ENCODE measurements at places on chromosomes 12 and 14. TPM values are rescaled to one million over a fixed set of nuclear protein-coding genes. Genes with fewer than 3 reads are reported as not detected.

The AJUBA gene
- total RNA-seq = 35.7 TPM

The AMDHD1 gene
- under 0.01 TPM for total RNA-seq

- no peak for DNase-seq
Observed at GRCh38 chr12:76622915-76623314, 63.3 kb upstream of the OSBPL8 start.

GRCh38 chr12:97293541-97293940 lies 169.1 kb upstream of the RMST start:
- DNase-seq = no peak

DNA sequence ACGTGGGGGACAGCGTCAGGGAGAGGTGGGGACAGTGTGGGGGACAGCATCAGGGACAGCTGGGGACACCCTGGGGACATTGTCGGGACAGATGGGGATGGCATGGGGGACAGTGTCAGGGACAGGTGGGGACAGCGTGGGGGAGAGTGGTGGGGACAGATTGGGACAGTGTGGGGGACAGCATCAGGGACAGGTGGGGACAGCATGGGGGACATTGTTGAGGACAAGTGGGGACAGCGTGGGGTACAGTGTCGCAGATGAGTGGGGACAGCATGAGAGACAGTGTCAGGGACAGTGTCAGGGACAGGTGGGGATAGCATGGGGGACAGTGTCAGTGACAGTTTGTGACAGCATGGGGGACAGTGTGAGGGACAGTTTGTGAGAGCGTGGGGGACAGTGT lies 240.9 kb downstream of the TMEM121 start:
- DNase-seq = no peak

The GRIN2B gene
- under 0.01 TPM for total RNA-seq

- DNase-seq = no peak
Observed at GRCh38 chr12:57458665-57459054, 925 bp upstream of the GLI1 start.

- DNase-seq = no peak
Observed at GRCh38 chr12:28711421-28711820, 437.7 kb upstream of the FAR2 start.

The TCHP gene
- total RNA-seq = 5.4 TPM

The KRT83 gene
- not detected for total RNA-seq

DNA sequence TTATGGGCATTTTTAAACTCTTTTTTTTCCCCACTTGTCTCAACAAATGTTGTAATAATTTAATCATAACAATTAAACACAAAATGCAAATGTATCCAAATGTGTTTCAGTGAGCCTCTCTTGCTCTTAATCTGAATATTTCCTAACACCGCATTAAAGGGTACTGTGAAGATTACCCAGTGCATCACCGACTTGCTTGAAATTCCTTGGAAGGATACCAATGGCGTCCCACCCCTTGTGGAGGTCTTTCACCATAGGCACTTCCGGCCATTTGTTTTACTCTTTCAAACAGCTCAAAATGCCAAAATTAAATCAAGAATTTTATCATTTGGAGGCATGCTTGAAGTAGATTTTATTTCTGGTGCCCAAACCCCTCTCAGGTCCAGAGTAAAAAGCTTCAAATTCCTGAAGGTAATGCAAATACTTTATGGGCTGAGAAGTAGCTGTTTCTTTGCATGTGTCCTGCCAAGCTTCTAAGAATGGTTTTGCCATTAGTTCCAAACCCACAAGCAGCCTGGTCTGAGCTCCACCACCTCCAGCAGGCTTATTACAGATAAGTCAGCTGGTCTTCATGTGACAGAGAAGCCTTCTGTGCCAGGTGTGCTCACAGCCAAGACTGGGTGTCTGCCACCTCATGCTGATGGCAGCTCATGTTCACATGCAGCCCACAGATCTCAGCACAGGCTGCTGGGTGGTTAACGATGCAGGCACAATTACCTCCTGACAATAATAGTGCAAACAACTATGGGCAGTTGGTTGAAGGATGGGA lies 16.4 kb upstream of the NUDT4 start:
- DNase-seq = no peak

The SDR9C7 gene
- total RNA-seq = not detected

- DNase-seq = no peak
Observed at GRCh38 chr12:54974279-54974678, 10.3 kb downstream of the TESPA1 start.

GRCh38 chr12:27998170-27998569 lies 25.6 kb upstream of the PTHLH start:
- DNase-seq = no peak

The TMEM63C gene
- total RNA-seq = 0.77 TPM

The PRB2 gene
- total RNA-seq = not detected

- DNase-seq = no peak
Observed at GRCh38 chr12:94305130-94305957, 154.3 kb downstream of the CEP83 start.

DNA sequence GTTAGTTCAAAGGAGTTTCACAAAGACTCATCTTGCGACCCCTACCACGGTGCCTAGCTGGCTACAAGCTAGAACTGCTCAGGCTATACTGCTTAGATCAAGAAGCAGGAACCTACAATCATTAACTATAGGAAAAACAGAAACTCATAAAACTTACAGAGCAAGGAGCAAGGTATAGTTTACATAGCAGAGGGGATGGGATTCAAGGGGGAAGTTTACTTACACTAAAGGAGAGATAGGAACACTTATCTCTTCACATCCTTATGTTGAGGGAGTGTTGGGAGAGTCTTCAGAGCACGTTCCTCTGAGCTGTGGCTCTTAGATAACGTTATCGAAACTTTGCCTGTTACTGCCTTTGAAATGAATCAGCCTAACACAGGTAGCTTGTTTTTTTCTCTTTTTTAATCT lies 58.1 kb downstream of the FSCB start:
- DNase-seq = no peak

DNA sequence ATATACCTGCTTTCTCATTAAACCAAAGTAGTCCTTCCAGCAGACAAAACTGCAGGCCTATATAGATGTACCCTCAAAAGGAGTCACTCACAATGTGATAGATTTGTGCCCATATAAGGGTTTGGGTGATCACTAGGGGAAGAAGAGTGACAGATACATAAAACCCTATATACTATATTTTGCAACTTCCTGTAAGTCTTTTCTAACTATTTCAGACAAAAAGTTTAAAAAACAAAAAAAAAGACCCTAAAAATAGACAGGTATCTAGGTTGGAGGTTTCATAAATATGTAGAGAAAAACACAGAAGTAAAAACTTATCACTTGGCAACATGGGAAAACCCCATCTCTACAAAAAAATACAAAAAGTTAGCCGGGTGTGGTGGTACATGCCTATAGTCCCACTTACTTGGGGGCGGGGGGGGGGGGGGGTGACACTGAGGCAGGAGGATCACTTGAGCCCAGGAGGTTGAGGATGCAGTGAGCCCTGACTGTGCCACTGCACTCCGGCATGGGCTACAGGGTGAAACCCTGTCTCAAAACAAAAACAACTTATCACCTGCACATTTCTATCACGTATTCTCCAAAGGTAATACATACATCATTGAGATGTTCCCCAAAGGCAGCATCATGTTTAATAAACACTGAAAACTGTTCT lies 2.9 kb downstream of the VCPKMT start:
- no peak for DNase-seq

The KCNC2 gene
- total RNA-seq = not detected

- DNase-seq = no peak
Observed at GRCh38 chr12:25269701-25270100, 19.0 kb upstream of the KRAS start.

The KRT73 gene
- total RNA-seq = not detected

DNA sequence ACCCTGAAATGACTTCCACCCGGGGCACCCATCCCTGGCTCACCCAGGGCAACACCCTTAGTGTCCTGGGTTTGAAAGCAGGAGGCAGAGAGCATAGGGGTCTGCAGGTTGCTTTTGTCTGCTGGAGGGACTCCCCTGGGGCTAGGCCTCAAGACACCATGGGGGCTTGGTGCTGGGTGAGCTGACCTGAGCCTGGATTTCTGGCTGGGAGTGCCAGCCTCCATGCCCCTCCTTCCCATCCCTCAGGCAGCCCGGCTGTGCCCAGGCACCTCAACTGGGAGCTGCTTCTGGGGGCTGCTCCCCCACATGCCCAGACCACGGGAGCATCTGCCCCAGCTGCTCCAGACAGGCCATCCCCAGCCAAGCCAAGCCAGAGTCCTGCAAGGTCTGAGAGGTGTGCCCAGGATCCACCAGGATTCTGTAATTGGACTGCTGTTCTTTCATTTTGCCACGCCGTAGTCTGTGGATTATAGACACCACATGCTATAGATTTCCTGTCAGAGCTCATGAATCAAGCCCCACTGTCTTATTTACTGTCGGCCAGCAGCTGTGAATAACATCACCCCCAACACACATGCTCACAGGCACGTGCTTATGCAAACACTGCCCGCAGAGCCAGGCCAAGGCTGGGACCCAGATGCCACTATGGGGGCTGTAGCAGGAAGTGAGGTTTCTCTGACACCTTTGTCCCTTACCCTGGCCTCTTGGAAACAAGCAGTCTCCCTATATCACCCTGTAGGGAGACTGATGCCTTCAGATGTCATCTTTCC lies 29.4 kb upstream of the ESRRB start:
- DNase-seq = peak; percentile 34

GRCh38 chr12:70520847-70521246 lies 116.4 kb downstream of the PTPRB start:
- DNase-seq = no peak

GRCh38 chr14:24840204-24840893 lies 206.4 kb upstream of the GZMB start:
- DNase-seq = no peak

DNA sequence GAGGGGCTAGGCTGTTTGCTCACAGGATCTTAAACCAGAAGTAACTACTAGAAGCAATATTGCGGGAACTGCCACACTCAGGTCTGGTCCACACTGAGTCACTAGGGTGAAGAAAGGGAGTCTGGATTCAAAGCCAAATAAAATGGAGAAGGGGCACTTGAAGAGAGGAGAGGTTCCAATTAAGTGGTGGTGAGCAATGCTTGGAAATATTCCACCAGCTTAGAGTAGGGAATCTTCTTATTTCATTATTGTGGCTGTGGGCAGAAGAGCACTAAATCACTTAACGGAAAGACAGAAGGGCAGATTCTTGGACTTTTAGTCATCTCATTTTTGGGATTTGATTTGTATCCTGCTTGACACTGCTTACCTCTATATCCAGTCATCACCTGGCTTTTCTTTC lies 48.6 kb upstream of the PPP1R12A start:
- DNase-seq = no peak

All from dermis microvascular lymphatic vessel endothelial cell (primary cell).